ENCODE measurements at places on chromosomes 1 and 21.

GRCh38 chr1:10195570-10195969 is 14.8 kb upstream of the KIF1B start:
- H3K27me3 ChIP-seq: no peaks in the 10 kb centered on the region
- no peak overlapping the region for H3K27ac ChIP-seq
- DNase-seq: peak; percentile 13
- H3K4me1 ChIP-seq: peaks cover 17% of the 10 kb centered on the region
- H3K36me3 ChIP-seq: no peaks in the 10 kb centered on the region

- DNase-seq: no peak
- peaks cover 7% of the 10 kb centered on the region for H3K4me1 ChIP-seq
- no peaks in the 10 kb centered on the region for H3K27me3 ChIP-seq
- H3K27ac ChIP-seq: no peak overlapping the region
- no peaks in the 10 kb centered on the region for H3K36me3 ChIP-seq
Observed at GRCh38 chr1:202615501-202616354, 94.5 kb downstream of the SYT2 start.

DNA sequence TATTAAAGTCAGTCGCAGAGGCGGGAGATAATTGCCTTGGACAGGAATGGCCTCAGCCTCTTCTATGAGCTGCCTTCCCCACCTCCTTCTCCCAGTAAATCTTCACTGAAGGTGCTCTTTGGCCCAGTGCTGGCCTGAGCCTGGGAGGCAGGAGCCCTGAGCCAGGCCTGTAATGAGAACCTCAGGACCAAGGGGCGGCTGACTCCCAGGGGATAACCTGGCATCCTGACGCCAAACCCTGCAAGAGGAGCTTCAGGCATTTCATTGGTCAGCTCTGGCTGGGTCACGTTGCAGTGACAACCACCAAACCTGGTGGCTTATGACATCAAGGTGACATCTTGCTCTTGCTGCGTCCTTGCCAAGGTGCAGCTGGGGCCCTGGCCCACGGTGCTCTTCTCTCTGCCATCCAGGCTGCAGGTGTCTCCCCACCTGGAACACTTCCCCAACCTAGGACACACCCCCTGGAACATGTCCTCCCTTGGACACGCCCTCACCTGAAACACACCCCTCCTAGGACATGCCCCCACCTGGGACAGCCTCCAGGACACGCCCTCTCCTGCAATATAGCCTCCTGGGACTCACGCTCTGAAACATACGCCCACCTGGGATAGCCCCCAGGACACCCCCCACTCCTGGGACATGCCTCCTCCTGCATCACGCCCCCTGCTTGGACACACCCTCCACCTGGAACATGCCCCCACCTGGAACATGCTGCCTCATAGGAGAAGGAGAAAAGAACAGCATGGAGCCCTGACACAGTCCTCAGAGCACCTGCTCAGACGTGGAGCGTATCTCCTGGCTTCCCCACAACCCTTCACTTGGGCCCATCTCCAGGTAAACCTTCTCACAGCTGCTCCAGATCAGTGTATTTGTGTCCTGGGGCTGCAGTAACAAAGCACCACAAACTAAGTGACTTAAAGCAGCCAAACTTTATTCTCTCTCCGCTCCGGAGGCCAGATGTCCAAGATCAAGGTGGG is 333.6 kb downstream of the NPHP4 start:
- peak; percentile 18 for DNase-seq
- H3K27ac ChIP-seq: no peak overlapping the region
- no peak overlapping the region for H3K4me3 ChIP-seq
- H3K27me3 ChIP-seq: peaks cover 3% of the 10 kb centered on the region
- H3K4me1 ChIP-seq: no peaks in the 10 kb centered on the region
- H3K36me3 ChIP-seq: no peaks in the 10 kb centered on the region

DNA sequence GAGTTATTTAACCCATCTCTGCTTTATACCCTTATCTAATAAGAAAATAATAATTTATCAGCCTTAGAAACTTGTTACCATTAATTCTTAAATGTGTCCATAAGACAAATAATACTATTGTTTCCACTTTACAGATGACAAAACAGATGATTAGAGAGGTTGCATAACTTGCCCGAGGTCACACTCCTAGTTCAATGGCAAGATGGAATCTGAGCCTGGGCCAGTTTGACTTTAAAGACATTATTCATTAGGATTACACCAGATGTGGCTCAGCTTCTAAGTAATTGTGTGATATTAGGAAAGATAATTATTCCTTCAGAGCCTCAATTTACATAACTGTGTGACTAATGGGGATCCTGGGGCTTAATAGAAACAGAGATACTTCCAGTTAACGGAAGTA is 42.3 kb upstream of the KCNK2 start:
- H3K27ac ChIP-seq: no peak overlapping the region
- no peaks in the 10 kb centered on the region for H3K4me1 ChIP-seq
- H3K27me3 ChIP-seq: no peaks in the 10 kb centered on the region
- no peak overlapping the region for H3K4me3 ChIP-seq
- no peak for DNase-seq

DNA sequence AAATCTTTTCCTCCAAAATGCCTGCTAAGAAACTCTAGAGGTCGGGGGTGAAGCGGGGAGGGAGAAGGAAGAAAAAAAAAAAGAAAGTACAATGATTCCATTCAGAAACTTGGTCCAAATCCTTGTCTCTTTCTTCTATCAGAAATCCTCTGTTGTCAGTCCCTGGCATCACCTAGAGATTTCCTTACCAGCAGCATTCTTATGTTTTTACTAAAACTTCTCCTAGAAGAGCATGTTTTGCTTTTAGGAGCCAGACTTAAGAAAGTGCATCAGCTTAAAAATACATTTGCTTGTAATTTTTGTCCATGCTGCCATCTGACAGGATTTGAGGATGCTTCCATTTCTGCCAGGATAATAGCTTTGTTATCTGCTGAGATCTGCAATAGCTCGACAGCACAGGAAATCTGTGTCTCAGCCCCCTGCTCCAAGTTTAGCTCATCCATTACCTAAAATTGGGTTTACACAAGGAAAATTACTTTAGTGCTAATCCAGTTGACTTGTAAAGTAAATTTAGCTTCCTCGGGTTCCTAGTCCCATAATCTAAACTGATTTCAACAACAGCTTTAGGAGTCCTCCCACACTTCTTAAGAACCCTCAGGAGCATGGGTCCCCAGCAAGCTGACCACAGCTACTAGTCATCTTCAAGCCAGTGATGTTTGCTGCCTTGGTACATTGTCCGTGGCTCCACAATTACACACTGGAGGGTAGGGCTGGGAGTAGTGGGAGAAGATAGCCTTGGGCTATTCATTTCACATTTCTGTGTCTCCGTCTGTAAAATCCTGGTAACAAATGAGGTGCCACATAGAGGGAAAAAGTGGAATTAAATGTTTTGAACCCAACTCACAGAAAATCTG is 92.3 kb upstream of the UBE2U start:
- H3K4me3 ChIP-seq: no peak overlapping the region
- peaks cover 10% of the 10 kb centered on the region for H3K4me1 ChIP-seq

- no peaks in the 10 kb centered on the region for H3K4me1 ChIP-seq
- no peaks in the 10 kb centered on the region for H3K27me3 ChIP-seq
- no peaks in the 10 kb centered on the region for H3K36me3 ChIP-seq
- H3K4me3 ChIP-seq: no peak overlapping the region
- no peak for DNase-seq
Observed at GRCh38 chr1:239931341-239931740, 160.3 kb upstream of the FMN2 start.

DNA sequence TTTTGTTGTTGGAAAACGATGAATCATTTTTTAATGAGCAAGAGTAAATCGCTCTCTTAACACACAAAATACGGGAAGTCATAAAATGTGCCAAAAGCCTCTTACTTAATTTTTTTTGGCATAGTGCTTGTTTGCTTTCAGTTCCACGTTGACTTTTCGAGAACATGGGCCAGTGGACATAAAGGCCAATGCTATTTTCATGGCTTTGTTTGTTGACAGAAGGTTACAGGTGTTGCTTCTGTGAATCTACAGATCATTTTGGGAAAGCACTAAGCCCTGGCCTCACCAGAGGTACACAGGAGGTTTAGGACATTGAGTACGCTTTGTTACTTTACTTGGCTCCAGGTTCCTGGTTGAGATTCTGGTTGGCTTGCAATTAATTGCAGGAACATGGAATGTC is 199.4 kb upstream of the HMCN1 start:
- H3K27me3 ChIP-seq: no peaks in the 10 kb centered on the region
- DNase-seq: no peak

DNA sequence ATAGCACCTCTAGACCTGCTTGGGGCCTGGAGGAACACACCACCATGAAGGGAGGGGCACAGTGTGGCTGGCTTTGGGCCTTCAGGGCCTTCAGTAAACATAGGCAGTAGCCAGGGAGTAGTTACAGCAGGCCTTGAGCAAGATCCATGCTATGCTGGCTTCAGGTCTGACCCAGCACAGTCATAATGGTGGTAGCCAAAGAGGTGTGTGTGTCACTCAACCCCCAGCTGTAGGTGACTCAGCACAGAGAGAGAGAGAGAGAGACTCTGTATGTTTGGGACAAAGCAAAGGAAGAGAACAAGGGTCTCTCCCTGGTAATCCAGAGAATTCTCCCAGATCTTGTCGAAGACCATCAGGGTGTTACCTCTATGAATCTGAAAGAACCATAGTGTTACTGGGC is 250.5 kb upstream of the PKN2 start:
- no peak overlapping the region for H3K4me3 ChIP-seq
- H3K27me3 ChIP-seq: no peaks in the 10 kb centered on the region
- H3K4me1 ChIP-seq: peaks cover 5% of the 10 kb centered on the region
- no peaks in the 10 kb centered on the region for H3K36me3 ChIP-seq

- no peak overlapping the region for H3K4me3 ChIP-seq
- no peak overlapping the region for H3K27ac ChIP-seq
- H3K36me3 ChIP-seq: no peaks in the 10 kb centered on the region
- H3K27me3 ChIP-seq: no peaks in the 10 kb centered on the region
- no peak for DNase-seq
Observed at GRCh38 chr1:239197871-239198270, 188.5 kb upstream of the CHRM3 start.

GRCh38 chr1:171674431-171675405 is 22.2 kb upstream of the MYOC start:
- no peaks in the 10 kb centered on the region for H3K36me3 ChIP-seq
- no peak overlapping the region for H3K4me3 ChIP-seq
- H3K27ac ChIP-seq: no peak overlapping the region
- DNase-seq: no peak
